Activated T-helper 2 cell treated with anti-CD3 and anti-CD28 coated beads, Interferon-gamma antibody, Interleukin-2, Interleukin-4, amounts not matched to agents 10 μg/mL and 5 μg/mL and 100 μg/mL, durations not matched to agents 14 hours and 24 hours and 36 hours (primary cell): ENCODE measurements at places on chromosomes 3 and 15.
A peak's percentile ranks its signal among the peaks of the same experiment; 100 is the strongest.

GRCh38 chr3:183613366-183614285 is 21.8 kb upstream of the KLHL24 start:
- H3K36me3 ChIP-seq, result no peaks in the 10 kb centered on the region
- no peak for DNase-seq
- no peaks in the 10 kb centered on the region for H3K4me1 ChIP-seq
- H3K4me3 ChIP-seq, result no peak overlapping the region
- H3K27ac ChIP-seq, result no peak overlapping the region

DNA sequence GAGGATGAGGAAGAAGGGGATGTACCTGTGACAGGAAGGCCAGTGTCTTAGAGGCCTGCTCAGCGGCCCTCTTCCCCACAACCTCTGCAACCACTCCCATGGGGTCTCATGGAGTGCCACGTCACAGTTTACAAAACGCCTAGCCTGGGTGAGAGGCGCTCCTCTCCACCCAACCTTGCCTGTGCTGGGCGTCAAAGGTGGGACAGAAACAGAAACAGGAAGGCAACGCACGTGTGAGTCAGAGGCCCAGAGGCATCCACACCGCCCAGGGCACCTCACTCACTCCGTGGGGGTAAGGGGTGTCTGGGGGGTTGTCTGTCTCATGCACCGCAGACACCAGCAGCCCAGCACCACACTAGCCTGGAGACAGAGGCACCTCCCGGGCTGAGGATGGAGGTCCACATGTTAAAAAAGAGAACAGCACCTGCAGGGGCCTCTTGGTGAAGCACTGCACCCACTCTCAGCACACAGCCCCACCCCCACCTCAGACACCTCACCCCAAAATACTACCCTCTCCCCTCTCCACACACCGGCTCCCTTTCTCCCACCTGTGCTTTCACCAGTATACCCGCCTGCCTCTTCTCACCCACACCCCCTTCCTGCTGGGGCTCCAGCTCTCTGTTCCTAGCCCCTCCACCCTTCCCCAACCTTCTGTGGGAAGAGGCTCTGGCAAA is 4.7 kb upstream of the CALML4 start:
- H3K27me3 ChIP-seq, result no peaks in the 10 kb centered on the region
- H3K27ac ChIP-seq, result peak overlapping the region; percentile 64
- H3K4me3 ChIP-seq, result peak overlapping the region; percentile 6
- H3K4me1 ChIP-seq, result peaks cover 26% of the 10 kb centered on the region
- H3K36me3 ChIP-seq, result peaks cover 19% of the 10 kb centered on the region

DNA sequence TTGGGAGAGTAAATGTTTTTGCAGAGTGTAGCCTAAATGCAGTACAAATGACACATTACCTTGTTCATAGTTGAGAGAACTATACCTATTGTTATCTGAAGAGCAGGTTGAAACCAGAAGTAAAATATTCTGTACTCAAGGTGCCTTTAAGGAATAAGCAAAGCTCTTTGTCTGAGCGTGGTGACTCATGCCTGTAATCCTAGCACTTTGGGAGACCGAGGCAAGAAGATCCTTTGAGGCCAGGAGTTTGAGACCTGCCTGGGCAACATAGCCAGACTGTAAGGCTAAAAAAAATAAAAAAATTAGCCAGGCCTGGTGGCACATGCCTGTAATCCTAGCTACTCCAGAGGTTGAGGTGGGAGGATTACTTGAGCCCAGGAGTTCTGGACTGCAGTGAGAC is 2.2 kb upstream of the RNF13 start:
- H3K36me3 ChIP-seq, result peaks cover 8% of the 10 kb centered on the region
- H3K4me1 ChIP-seq, result peaks cover 39% of the 10 kb centered on the region
- no peak overlapping the region for H3K4me3 ChIP-seq
- no peak for DNase-seq
- peaks cover 25% of the 10 kb centered on the region for H3K27me3 ChIP-seq
- no peak overlapping the region for H3K27ac ChIP-seq

DNA sequence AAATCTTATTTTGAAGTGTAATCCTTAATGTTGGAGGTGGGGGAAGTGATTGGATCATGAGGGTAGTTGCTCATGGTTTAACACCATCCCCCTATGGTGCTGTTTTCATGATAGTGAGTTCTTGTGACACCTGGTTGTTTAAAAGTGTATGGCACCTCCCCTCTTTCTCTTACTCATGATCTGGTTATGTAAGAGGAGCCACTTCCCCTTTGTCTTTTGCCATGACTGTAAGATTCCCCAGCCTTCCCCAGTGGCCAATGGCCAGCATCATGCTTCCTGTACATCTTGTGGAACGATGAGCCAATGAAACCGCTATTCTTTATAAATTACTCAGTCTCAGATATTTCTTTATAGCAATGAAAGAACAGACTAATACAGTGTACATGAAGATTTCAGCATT is 39.8 kb upstream of the GMNC start:
- H3K27ac ChIP-seq, result no peak overlapping the region
- H3K36me3 ChIP-seq, result no peaks in the 10 kb centered on the region
- H3K4me3 ChIP-seq, result no peak overlapping the region
- no peaks in the 10 kb centered on the region for H3K27me3 ChIP-seq

- H3K27me3 ChIP-seq, result no peaks in the 10 kb centered on the region
- no peaks in the 10 kb centered on the region for H3K36me3 ChIP-seq
- H3K27ac ChIP-seq, result no peak overlapping the region
These were observed 214.5 kb downstream of the ZIC4 start for GRCh38 chr3:147191795-147192385.

GRCh38 chr3:97871801-97872524 is 50.2 kb downstream of the CRYBG3 start:
- H3K27me3 ChIP-seq, result no peaks in the 10 kb centered on the region
- peak overlapping the region; percentile 22 for H3K4me3 ChIP-seq
- H3K36me3 ChIP-seq, result peaks cover 11% of the 10 kb centered on the region
- peaks cover 22% of the 10 kb centered on the region for H3K4me1 ChIP-seq
- peak overlapping the region; percentile 82 for H3K27ac ChIP-seq

DNA sequence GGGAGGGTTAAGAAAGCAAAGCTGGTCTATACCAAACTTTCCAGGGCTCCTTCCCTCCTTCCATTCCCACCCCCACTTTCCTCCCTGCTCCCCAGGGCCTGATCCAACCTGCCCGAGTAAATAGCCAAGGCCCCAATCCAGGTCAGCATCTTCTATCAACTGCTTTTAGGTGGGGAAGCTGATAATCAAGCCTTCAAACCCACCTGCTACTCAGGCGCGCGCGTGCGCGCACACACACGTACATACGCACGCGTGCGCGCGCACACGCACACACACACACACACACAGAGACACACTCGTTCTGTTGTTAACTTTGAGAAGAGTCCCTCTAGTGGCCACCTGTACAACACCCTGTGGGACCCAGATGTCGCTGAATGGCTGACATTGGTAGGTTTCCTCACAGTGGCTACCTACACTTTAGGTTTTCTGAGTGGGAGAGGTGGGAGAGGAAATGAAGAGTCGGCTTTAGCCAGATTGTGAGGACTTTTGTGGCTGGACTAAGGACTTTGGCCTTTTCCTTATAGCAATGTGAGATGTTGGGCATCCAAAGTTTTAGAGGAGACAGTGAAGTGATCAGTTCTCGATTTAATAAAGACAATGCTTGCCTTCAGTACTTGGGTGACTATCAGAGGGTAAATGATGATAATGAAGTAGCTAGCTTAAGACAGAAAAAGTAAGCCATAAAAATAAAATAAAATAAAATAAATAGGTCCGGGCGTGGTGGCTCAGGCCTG is 179.9 kb upstream of the C2CD4B start:
- no peaks in the 10 kb centered on the region for H3K27me3 ChIP-seq
- no peaks in the 10 kb centered on the region for H3K36me3 ChIP-seq
- peak; percentile 39 for DNase-seq
- H3K4me1 ChIP-seq, result peaks cover 6% of the 10 kb centered on the region
- peak overlapping the region; percentile 56 for H3K4me3 ChIP-seq

DNA sequence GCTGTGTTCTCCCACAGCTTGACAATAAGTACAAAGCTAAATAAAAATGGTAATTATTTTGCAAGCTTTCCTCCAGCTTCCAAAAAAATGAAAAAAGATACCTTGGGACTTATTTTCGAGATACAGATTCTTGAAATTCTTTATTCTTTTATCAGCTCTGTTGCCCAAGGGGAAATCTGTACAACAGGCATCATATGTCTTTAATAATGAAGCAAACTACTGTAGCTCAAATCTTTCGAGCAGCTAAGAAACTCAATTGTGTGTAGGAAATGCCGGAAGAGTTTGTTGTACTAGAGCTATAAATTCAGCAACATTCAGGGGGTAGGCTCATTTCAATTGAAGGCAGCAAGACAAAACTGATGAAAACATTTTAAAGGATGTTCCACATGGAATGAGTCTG is 297.7 kb downstream of the GBE1 start:
- H3K27me3 ChIP-seq, result no peaks in the 10 kb centered on the region
- no peaks in the 10 kb centered on the region for H3K36me3 ChIP-seq
- DNase-seq, result no peak
- H3K4me3 ChIP-seq, result no peak overlapping the region

GRCh38 chr3:111519178-111519855 is 22.7 kb upstream of the CD96 start:
- DNase-seq, result no peak
- H3K4me1 ChIP-seq, result no peaks in the 10 kb centered on the region
- peaks cover 7% of the 10 kb centered on the region for H3K27me3 ChIP-seq

DNA sequence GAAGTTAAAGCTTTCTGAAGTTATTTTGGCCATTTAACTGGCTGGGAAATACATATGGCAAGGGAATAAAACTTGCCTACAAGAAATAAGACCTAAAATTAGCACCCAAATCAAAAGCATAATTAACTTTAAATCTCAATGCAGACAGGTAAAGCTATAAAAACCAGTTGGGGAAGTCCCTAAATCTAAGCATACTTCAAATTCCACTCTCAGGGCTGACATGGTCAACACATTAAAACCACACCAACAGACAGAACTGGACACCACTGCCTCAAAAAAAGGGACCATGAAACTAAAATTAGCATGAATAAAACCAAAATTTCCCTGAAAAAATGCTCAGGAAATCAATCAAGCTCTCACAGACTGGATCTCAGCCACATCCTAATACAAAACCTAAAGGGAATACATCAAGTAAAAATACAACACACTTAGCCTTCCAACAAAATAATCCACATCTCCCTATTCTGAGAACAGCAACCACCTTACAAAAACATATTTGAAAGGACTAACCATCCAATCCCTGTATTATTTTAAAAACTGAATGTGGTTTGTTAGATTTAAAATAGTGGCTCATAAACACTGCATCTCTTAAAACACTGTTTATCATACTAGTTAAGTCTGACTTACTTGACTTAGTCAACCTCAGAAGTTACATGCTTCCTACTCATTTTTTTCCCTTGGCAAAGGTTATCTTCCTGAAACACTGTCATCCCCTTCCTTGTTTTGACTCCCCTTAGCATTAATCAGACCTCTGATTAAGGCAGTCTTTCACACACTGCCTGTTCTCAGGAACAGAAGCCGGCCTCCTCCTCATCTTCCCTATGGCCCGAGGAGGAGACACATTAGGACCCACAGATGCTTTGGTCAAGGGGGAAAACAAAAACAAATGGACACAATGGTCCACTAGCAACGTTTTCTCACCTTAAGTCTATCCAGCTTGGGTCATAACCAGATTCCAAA is 8.3 kb downstream of the TRA2B start:
- peaks cover 93% of the 10 kb centered on the region for H3K36me3 ChIP-seq
- peak overlapping the region; percentile 92 for H3K27ac ChIP-seq
- no peaks in the 10 kb centered on the region for H3K27me3 ChIP-seq
- peak overlapping the region; percentile 80 for H3K4me3 ChIP-seq
- H3K4me1 ChIP-seq, result peaks cover 83% of the 10 kb centered on the region
- no peak for DNase-seq

- H3K4me1 ChIP-seq, result peaks cover 23% of the 10 kb centered on the region
- no peak for DNase-seq
- peak overlapping the region; percentile 69 for H3K27ac ChIP-seq
- H3K27me3 ChIP-seq, result no peaks in the 10 kb centered on the region
- peaks cover 48% of the 10 kb centered on the region for H3K36me3 ChIP-seq
These were observed 39.7 kb downstream of the MEF2A start for GRCh38 chr15:99605490-99605931.

DNA sequence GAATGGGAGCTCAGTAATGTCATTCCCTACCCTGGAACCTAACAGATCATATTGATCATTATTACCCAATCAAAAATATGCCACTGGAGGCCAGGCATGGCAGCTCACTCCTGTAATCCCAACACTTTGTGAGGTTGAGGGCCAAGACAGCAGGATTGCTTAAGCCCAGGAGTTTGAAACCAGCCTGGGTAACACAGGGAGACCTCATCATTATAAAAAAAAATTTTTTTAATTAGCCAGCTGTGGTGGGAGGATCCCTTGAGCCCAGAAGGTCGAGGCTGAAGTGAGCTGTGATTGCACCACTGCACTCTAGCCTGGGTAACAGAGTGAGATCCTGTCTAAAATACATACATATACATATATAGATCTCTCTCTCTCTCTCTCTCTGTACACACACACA is 10.2 kb downstream of the IGDCC4 start:
- no peak overlapping the region for H3K4me3 ChIP-seq
- H3K36me3 ChIP-seq, result no peaks in the 10 kb centered on the region
- H3K27ac ChIP-seq, result no peak overlapping the region
- H3K27me3 ChIP-seq, result peaks cover 27% of the 10 kb centered on the region
- DNase-seq, result no peak

- H3K27me3 ChIP-seq, result peaks cover 18% of the 10 kb centered on the region
- no peak for DNase-seq
- H3K4me3 ChIP-seq, result no peak overlapping the region
- H3K27ac ChIP-seq, result no peak overlapping the region
- peaks cover 11% of the 10 kb centered on the region for H3K4me1 ChIP-seq
These were observed 37.2 kb downstream of the CCDC54 start for GRCh38 chr3:107414325-107414964.

DNA sequence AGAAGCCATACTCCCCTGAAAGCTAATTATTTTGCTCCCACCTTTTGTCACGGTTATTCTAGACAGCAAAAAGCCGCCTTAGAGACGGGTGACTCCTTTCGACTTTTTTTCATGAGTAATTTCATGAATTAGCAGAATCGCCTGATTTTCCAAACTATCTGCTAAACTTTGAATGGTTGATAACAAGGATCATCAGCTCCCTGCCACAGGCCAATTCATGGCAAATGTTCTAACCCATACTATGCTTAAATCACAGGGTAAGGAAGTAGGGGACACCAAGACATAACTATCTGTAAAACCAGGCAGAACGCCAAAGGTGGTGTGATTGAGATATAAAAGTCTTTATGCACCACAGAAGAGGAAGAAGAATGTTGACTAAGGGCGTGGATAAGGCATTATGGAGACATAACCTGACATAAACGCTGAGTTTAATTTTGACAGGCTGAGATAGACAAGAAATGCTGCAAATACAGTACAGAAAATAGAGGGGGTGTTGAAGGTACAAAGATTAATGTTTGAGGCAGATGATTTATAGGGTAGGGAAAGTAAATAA is 891 bp upstream of the DMXL2 start:
- DNase-seq, result no peak
- H3K36me3 ChIP-seq, result no peaks in the 10 kb centered on the region
- peak overlapping the region; percentile 82 for H3K4me3 ChIP-seq
- H3K27me3 ChIP-seq, result peaks cover 59% of the 10 kb centered on the region
- peaks cover 11% of the 10 kb centered on the region for H3K4me1 ChIP-seq
- H3K27ac ChIP-seq, result no peak overlapping the region

GRCh38 chr3:151174351-151174750 is 28.7 kb downstream of the GPR171 start:
- H3K27me3 ChIP-seq, result no peaks in the 10 kb centered on the region
- peaks cover 41% of the 10 kb centered on the region for H3K4me1 ChIP-seq
- DNase-seq, result no peak
- H3K36me3 ChIP-seq, result no peaks in the 10 kb centered on the region
- H3K4me3 ChIP-seq, result no peak overlapping the region
- no peak overlapping the region for H3K27ac ChIP-seq
